Activated naive CD4-positive, alpha-beta T cell treated with Interleukin-2 at 50 U/mL for 16 hours (primary cell): ENCODE measurements at places on chromosomes 3 and 15.
A peak's percentile ranks its signal among the peaks of the same experiment; 100 is the strongest.

- no peak for DNase-seq
Measured at GRCh38 chr3:71944482-71945065, 159.6 kb upstream of the PROK2 start.

DNA sequence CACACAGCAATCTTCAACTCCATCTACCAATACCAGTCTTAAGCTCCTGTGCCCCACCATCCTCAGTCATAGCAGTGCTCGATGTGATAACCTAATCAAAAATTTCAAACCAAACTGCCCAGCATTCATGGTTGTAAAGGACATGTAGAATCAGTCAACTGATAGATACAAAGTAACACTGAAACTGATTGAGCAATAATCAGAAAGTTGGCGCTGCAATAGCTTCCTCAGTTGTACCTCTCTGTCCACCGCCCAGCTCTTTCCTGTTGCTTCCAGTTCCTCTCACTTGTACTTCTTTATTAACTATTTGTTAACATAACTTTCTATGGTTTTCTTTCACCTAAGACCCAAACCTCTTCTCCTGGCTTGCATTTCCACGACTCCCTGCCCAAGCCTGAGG lies 745.7 kb downstream of the PDCD6IP start:
- no peak for DNase-seq

DNA sequence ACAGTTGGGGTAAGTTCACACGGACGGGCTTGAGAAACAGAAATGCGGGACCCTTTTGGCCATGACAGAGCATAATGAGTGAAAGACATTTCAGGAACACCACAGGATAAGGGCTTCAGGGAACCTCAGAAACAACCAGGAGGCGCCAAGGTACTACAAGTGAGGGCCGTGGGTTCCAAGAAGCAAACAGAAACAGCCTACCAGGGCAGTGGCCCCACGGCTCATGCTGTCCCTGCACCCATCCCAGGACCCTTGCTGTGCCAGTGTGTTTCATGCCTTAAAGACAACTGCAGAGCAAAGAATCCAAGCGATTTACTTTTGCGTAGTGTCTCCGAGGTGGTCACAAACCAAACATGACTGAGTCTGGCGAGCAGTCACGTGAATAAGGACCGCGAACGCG lies 54.0 kb downstream of the RUBCN start:
- no peak for DNase-seq

DNA sequence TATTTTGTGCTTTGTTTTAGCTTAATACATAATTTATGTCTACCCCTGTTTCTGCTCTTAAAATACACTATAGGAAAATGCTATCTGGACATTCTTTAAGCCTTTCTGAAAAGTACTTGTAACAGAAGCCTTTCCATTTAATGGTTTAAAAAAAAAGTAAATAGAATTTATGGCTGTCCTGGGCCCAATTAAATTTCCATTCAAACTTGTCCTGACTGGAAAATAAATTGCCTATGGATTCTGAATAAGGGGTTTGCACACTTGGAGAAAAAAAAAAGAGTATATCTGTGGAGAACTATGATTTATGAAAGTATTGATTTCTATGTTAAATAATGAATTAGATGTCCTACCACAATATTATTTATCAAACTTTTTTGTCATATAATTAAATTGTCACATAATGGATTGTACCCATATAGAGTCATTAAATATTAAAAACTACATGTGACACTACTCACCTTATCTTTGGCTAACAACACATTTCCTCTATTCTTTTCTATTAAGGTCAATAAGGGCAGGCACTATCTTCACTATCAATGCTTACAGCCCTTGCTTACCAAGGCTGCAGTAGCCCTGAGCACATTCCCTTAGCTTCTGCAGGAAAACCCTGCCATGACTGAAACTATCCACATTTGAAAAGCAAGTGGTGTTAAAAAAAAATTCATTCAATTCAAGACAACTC lies 396.1 kb upstream of the ROBO2 start:
- no peak for DNase-seq

- no peak for DNase-seq
Measured at GRCh38 chr3:14531856-14532395, 8.2 kb downstream of the GRIP2 start.

GRCh38 chr3:8954938-8955763 lies 8.1 kb downstream of the RAD18 start:
- DNase-seq = no peak

DNA sequence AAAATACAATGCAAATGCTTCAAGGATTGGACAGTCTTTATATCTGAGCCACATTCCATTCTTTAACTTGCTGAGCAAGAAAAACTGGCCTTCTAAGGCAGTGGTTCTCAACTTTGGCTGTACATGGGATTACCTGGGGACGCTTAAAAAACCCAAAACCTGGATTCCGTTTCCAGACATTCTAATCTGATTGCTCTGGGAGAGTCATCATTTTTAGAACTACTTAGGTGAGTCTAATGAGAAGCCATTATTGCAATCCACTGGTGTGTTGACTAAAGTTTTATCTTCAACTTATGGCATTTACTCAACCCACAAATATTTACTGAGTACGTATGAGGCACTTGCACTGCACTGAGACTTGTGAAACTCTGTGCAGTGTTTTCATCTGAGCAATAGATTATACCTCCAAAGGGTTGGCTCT lies 195.7 kb upstream of the ATP11B start:
- no peak for DNase-seq

GRCh38 chr15:92665100-92665555 lies 9.6 kb upstream of the FAM174B start:
- DNase-seq = no peak

DNA sequence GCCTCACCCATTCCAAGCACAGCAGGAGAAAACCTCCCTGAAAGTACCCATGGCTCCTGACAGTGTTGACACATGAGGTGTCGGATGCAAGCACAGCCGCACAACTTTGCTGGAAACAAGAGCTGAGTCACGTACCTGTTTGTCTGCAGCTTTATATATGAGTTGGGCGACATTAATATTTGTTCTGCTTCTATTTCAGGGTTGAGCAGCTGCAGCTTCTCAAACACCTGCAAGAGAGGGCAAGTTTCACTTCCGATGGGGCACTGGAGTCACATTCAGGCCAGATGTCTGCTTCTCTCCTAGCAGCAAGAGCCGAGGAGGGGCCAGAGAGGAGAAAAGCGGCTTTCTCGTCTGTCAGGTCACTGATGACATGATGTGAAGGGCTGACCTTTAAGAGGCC lies 88.0 kb downstream of the NUP210 start:
- DNase-seq = no peak

- no peak for DNase-seq
Measured at GRCh38 chr15:59223736-59224135, 17.1 kb downstream of the LDHAL6B start.

DNA sequence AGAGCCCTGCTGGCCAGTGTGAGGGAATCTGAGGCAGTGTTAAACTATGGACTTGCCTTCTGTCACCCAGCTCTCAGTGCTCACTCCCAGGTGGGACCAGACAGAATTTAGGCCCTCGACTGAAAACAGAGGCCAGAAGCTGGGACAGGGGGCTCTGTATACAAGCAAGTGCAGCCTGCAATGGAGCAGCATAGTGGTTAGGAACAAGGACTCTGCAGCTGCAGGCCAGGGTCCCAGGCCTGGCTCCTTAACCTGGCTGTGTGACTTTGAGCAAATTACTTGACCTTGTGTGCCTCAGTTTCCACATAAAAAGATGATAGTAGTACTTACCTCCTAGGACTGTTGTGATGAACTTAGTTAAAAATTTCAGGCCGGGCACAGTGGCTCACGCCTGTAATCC lies 39.8 kb downstream of the CMTM7 start:
- DNase-seq = no peak

DNA sequence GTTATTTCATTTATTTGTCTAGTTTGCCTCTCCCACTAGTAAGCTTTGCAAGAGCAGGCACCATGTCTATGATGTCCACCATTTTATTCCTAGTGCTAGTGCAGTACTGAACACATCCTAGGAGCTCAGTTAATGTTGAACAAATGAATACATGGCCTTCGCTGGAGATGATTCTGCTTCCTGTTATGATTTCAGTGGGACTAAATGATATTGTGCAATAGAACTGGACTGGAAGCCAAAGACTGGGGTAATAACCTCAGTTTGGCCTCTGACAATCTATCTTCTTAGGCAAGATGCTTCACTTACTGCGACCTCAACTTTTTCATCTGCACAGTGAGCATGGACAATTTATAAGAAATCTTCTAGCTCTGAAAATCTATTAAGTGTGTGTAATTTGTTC lies 191.3 kb downstream of the ADAMTSL3 start:
- no peak for DNase-seq

- peak; percentile 58 for DNase-seq
Measured at GRCh38 chr15:73265536-73266153, 103.1 kb downstream of the HCN4 start.

GRCh38 chr15:82548700-82549099 lies 8.4 kb upstream of the RPS17 start:
- no peak for DNase-seq

DNA sequence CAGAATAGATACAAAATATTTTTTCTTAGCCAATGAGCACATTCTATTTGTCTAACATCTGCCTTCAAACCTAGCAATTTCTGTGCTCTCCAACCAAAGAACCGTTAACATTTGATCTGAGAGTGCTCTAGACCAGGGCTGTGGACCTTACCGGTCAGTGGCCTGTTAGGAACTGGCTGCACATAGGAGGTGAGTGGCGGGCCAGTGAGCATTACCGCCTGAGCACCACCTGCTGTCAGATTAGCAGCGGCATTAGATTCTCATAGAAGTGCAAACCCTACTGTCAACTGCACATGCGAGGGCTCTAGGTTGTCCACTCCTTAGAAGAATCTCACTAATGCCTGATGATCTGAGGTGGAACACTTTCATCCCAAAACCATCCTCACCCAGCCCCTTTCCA lies 131.7 kb downstream of the CADM2 start:
- DNase-seq = no peak

- no peak for DNase-seq
Measured at GRCh38 chr15:69628256-69629093, 175.9 kb downstream of the RPLP1 start.

GRCh38 chr15:62895139-62895866 lies 147.2 kb upstream of the TPM1 start:
- no peak for DNase-seq

- DNase-seq = no peak
Measured at GRCh38 chr3:132187746-132188145, 129.5 kb upstream of the ACP3 start.

DNA sequence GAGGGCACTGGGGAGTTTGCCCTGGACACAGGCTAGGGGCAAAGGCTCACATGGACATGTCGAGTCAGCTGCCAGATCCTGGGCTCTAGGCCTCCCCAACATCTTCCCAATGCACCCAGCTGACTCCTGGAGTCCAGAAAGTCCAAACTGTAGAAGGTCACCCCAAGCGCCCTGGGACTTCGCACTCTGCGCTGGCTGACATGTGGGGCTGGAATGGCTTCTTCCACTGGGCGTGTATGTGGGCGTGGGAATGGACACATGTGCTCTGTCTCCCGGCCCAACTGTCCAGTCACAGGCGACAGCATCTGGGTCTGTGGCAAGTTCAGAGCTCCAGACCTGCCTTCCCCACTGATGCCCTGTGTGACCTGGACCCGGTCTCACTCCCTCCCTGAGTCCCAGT lies 13.2 kb upstream of the FURIN start:
- no peak for DNase-seq

GRCh38 chr3:62749130-62749529 lies 126.1 kb downstream of the CADPS start:
- no peak for DNase-seq

DNA sequence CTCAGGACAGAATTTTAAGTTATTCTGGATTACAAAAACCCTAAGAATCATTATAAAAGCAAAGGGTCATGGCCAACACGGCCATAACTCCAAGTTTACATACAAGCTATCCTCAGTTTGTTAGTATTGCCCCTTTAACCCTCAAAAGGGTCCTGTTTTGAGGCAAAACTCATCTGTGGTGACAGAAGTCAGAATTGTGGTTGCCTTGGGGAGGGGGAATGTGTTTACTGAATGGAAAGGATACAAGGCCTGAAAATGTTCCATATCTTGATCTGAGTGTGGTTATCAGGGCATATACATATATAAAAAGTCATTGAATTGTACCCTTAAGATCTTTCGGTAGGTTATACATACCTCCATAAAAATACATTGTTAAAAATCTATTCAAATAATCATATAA lies 2.1 kb downstream of the SFMBT1 start:
- no peak for DNase-seq
